Activated CD8-positive, alpha-beta memory T cell treated with anti-CD3 and anti-CD28 coated beads for 48 hours (primary cell): ENCODE measurements at places on chromosomes 3 and 15.

DNA sequence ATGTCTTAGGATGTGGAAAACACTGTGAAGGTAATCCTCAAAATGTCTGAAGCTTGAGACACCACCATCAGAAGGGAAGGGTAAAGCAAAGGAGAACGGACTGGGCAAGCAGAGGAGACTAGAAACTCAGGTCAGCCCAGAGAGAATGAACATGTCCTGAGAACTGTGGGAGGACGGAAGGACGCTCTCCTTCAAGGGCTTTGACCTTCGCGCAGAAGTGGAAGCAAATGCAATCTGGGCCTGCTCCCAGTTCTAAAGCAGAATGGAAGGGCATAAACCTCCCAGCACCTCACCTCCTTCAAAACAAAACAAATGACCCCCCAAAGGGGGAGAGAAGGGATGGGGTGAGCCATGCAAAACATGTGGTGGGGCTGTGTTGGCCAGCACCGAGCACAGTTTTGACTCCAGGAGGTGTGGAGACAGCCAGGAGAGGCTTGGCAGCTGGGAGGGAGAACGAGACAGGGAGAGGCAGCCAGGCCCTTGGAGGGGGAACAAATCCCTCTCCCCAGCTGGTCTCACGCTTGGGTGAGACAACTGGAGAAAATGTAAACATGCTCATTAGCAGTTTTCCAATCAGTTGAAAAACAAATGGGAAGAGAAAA lies 222.4 kb upstream of the WNT5A start:
- no peak for DNase-seq

DNA sequence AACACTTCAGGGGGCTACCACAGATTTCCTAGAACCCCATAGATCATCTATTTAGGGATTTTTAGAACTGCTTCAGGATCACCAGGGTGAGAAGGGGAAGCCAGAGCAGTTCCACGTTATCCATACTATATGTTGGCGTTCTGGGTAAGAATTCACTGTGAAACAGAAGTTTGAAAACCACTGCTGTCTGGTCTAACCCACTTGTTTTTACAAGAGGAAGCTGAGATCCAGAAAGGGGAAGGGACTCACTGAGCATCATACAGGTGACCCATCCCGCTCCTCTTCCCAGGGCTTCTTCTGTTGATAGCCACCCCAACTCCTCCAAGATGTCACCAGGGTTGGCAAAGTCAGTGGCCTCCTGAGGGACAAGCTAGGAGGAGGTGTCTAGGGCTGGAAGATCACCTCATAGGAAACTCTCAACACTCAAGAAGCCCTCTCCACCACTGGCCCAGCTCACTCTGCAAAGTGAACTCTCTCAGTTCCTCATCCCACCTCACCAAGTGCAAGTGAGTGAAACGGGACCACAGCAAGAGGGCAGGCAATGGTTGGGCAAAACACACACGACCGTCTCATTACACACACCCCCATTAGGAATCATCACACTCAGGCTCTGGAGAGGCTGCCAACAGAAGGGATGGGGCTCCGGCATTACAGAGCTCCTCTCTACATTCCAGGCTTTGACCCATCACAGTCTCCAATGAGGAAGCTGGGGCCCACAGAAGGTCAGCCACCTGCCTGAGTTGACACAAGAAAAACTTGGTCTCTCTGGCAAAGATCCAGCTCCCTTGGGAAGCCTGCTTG lies 1.8 kb downstream of the DAPK2 start:
- DNase-seq: no peak

DNA sequence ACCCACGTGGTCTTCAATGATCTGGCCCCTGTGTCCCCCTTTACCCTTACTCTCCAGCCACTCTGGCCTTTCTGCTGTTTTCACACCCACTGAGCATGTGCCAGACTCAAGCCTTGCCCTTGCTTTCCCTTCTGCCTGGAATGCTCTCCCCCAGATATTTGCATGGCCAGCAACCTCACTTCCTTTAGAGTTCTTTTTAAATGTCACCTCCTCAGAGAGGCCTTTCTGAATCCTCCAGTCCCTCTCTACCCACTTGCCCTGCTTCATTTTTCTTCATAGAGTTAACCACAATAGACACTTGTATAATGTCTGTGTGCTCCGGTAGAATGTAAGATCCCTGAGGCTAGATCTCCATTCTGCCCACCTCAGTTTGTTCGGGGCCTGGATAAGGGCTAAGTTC lies 39.4 kb upstream of the TIPARP start:
- DNase-seq: no peak

DNA sequence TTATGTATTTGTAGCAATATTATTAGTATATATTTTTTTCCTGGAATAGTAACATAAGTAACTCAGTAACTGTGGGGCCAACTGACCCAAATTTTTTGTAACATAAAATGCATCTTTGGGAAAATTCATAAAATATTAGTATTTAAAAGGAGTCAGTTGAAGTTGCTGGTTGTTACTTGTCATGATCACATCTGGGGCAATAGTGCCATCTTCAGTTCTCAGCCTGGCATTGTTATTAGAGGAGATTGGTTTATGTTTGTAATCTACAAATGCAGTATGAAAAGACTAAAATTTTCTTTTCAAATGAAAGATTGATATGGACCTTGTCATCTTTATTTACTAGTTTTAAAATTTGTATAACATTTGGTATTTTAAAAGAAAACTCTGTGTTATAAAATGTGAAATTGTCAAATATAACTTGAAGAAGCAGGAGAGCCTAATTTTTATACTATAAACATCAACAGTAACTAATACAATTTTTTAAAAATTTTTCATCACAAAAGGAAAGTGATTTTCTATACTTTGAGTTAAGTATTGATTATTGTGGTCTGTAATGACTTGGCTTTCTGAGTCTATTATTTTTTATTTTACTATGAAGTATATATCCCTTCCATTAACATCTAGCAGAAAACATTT lies 38.8 kb upstream of the MLF1 start:
- no peak for DNase-seq

DNA sequence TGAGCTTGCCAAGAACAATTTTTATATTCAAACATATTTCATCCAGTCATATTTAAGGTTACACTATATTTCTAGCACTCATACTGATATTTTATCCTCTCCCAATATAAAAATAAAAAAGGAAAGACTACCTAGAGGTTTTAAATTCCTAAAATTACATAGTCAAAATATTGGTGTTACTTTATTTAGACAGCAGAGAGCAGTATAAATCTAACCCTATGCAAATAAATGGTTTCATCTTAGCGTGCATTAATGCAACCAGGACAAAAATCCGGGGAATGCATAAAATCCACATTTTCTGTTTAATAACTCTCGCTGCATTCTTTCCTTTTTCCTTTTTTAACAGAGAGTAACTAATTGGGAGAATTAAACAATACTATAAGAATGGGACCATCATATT lies 1447.4 kb upstream of the ALCAM start:
- DNase-seq: no peak

- no peak for DNase-seq
These were observed 15.3 kb downstream of the FLNB start for GRCh38 chr3:58023531-58023930.

DNA sequence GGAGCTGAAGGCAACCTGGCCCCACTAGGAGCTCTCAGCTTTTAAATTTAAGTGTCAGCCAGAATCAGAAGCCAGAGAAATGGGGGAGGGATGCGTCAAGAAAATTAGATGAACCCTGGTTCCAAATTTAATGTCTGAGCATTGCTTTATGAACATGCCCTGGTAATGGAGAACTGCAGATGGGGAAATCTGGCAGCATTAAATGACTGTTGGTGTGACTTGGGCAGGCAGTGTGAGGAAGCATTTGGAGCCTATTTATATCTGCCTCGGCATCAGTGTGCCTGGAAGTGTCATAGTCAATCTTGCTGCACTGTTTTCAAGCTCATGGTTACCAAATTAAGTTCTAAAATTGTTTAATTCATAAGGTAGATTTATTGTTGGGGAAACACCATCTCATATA lies 29.0 kb downstream of the NME9 start:
- DNase-seq: no peak

DNA sequence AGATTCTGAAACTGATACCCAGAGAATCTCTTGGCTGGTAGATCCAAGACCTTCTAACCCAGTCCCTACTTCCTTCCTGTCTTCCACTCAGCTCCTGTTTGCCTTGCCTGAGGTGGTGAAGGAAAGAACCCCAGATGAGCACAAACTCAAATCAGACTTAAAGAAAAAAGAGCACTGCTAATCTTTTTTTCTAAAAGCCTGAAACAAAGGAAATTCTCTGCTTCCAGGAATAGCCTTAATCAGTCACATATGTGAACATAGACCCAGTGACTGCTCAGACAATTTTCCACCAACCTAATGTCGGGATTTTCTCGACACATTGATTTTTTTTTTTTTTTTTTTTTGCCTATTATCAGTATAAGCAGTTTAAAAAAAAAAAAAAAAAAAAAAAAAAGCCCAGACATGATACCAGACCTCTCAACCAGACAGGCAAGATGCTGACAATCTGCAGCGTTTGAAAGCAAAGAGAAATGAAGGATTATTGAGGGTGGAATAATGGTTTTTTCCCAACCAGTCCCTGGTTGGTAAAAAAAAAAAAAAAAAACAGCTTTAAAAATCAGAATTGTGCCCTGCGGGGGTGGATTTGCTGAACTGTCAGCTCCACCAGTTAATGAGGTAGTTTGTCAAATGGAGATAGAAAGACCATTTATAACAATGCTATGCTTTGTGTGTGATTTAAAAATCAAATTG lies 256.8 kb upstream of the RARB start:
- DNase-seq: no peak

DNA sequence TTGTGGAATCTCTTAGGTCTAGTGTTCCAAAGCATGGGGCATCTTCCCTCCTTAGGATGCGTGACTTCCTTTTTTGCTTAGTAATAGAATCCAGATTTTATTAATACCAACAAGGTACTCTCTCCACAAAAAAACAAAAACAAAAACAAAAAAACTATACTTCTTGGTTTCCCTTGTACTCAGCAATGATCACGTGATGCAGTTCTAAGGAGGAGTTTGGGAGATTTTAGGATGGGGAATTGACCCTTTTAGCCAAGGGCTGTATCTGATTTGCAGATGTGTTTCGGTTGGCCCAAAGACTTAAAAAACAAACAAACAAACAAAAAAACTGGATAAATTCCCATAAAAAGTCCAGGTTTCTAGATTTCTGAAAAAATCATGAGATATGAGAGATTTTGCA lies 12.6 kb upstream of the TMEM108 start:
- DNase-seq: no peak

- DNase-seq: no peak
These were observed 314.6 kb downstream of the RPLP1 start for GRCh38 chr15:69767191-69767590.

GRCh38 chr3:190543671-190544070 lies 29.8 kb downstream of the IL1RAP start:
- DNase-seq: no peak

DNA sequence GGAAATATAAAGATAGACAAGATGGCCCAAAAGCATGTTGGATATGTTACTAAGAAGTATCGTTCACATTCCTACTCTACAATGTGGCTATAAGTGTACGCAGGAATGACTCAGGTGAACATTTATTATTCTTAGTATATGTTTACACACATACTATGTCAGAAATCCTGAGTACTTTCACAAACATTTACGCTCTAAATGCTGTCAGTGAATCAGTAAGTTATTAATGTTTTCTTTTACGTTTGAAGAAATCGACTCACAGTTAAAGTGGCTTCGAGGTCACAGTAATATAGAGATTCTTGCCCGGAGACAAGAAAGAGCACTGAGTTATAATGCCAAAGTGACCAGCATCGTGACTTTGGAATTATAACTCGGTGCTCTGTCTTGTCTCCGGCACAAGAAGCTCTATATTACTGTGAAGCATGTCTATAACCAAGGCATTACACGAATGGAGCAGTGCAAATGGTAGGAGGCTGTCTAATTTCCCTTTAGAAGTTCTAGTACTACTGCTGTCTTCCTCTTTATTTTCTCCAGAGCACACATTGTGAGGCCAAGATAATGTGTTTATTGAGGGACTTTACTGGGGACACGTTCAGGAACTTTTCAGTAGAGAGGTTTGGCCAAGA lies 61.8 kb upstream of the P3H2 start:
- DNase-seq: no peak

GRCh38 chr3:108085370-108085769 lies 5.5 kb downstream of the CD47 start:
- no peak for DNase-seq

DNA sequence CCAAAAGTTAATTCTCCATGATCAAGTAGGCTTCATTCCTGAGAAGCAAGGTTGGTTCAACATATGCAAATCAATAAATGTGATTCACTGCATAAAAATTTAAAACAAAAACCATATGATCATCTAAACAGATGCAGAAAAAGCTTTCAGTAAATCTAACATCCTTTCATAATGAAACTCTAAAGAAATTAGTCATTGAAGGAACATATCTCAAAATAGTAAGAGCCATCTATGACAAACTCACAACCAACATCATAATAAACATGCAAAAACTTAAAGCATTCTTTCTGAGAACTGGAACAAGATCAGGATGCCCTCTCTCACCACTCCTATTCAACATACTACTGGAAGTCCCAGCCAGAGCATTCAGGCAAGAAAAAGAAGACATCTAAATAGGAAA lies 254.1 kb downstream of the AGBL1 start:
- no peak for DNase-seq

DNA sequence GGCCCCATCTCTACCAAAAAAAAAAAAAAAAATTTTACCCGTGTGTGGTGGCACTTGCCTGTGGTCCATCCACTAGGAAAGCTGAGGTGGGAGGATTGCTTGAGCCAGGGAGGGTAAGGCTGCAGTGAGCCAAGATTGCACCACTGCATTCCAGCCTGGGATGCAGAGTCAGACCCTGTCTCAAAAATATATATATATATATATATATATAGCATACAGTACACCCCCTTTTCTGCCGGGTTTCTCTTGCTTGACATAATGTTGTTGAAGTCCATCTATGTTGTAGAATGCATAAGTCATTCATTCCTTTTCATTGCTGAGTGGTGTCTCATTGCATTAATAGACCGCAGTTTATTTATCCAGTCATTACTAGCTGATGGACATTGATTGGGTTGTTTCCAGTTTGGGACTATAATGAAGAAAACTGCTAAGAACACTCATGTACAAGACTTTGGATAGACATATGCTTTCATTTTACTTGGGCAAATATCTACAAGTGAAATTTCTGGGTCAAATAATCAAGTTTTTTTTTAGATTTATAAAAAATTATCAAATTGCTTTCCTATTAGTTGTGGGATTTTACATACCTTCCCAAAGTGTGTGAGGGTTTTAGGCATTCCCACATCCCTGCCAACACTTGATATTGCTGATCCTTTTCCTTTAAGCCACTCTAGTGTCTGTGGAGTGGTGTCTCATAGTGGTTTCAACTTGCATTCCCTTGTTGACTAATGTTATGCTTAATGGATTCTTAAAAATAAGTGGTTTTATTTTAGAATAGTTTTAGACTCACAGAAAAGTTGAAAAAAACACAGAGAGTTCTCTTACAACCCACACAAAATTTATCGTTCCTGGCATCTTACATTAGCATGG lies 2.1 kb upstream of the PRR20G start:
- no peak for DNase-seq
